ENCODE measurements at places on chromosomes 12 and 14.

GRCh38 chr14:31419179-31419966 lies 977 bp downstream of the HEATR5A start:
- no peak for DNase-seq

- no peak for DNase-seq
These were observed 1278.1 kb downstream of the AACS start for GRCh38 chr12:126343321-126343720.

GRCh38 chr14:102819747-102820330 lies 42.6 kb downstream of the TRAF3 start:
- DNase-seq, result no peak

GRCh38 chr12:95286713-95287112 lies 69.1 kb downstream of the VEZT start:
- DNase-seq, result no peak

DNA sequence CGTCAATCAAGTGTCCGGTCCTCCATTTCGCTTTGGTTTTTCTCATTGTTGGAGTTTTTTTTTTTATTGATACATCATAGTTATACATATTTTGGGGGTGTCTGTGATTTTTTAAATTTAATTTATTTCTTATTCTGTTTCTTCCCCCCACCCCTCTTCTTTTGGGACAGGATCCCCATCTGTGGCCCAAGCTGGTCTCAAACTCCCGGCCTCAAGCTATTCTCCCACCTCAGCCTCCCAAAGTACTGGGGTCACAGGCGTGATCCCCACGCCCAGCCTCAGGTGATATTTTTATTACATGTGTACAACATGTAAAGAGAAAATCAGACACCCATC lies 51.3 kb upstream of the ZFP36L1 start:
- DNase-seq, result no peak

DNA sequence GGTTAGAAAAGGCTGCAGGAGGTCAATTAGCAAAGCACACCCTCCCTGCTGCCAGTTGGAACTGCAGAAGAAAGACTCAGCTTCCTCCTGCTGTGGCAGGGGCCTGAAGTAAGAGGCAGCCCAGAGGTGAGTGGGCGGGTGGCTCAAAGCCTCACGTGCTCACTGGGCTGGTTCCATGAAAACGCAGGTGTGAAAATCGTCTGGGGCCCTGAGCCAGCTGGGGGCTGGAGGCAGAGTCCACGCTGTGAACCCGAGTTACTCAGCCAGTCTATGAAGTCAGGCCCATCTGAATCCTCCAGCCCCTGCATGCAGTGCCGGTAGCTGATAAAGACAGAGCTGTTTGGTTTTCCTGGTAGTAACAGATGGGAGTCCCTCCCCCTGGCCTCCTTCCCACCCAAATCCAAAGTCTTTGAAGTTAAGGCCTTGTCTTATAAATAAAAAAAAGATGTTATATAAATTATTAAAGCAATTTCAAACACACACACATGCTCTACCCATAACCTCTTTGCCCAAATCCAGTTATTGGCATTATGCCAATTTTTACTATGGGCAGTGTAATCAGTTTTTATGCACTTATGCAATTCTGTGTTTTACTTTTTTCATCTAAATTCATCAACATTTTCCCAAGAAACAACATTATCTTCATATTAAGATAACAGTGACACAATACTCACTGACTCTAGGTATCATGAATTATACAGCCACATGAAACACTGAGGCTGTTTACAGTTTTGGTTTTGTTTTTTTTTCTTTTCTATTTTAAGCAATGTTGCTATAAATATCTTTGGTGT lies 57.9 kb upstream of the PNMA1 start:
- no peak for DNase-seq

DNA sequence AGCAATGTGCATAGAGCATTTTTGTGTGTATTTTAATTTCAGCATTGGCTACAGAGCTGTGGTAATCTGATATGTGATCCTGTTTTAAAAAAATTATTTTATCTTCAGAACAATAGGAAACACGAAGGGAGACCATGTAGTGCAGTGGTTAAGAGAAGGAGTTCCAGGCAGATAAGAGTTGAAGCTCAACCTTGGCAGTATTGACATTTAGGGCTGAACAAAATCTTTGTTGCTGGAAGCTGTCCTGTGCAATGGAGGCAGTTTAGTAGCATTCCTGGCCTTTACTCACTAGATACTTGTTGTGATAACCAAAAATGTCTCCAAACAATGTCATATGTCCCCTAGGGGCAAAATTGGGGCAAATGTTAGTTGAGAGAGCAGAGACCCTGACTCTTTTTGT lies 59.2 kb downstream of the CHST11 start:
- DNase-seq, result no peak

- no peak for DNase-seq
These were observed 9.2 kb upstream of the PLBD1 start for GRCh38 chr12:14576896-14577295.

DNA sequence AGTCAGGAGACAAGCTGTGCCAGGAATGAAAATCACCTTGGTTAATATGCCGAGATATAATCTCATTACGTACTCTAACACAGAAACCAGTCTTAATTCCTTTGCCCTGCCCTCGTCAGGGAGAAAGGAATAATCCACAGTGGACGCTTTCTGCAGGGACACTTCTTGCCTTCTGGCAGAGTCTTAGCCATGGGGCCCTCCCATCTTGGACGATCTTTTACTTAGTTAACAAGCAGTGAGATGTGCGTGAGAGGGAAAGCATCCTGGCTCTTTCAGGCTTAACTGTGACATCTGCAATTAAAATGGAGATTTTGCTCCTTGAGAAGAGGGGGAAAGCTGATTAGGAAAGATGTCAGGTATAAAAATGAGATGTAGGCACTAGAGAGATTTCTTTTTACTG lies 246.4 kb downstream of the TMEM132C start:
- DNase-seq, result no peak

GRCh38 chr14:34450542-34450915 lies 11.5 kb downstream of the SPTSSA start:
- no peak for DNase-seq

DNA sequence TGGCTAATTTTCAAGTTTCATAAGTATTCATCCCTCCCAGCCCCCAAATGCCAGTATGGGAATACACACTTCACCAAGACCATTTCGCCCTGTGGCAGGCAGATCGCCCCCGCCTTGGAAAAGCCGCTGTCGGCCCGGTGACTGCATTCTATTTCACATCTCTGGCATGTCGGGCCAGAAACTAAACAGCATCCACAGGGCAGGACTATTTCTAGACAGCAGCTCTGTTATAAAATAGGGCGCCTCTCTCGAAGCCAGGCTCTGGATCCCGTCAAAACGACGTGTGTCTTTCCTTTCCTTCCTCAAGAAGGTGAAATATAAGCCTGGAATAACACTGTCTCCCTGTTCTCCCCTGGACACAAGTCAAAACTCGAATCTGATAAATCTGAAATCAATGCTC lies 56.8 kb downstream of the GSC start:
- no peak for DNase-seq

DNA sequence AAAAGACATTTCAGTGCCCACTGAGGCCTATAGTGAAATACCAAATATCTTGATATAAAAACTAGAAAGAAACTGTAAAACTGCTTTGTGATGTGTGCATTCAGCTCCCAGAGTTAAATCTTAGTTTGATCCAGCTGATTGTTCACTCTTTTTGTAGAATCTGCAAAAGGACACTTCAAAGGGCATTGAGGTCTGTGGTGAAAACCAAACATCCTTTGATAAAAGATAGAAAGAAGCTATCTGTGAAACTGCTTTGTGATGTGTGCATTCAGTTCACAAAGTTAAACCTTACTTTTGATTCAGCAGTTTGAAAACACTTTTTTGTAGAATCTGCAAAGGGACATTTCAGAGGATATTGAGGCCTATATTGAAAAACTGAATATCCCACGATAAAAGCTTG lies 290.7 kb upstream of the ALG10B start:
- no peak for DNase-seq

GRCh38 chr12:128753438-128753837 lies 70.3 kb downstream of the SLC15A4 start:
- no peak for DNase-seq

DNA sequence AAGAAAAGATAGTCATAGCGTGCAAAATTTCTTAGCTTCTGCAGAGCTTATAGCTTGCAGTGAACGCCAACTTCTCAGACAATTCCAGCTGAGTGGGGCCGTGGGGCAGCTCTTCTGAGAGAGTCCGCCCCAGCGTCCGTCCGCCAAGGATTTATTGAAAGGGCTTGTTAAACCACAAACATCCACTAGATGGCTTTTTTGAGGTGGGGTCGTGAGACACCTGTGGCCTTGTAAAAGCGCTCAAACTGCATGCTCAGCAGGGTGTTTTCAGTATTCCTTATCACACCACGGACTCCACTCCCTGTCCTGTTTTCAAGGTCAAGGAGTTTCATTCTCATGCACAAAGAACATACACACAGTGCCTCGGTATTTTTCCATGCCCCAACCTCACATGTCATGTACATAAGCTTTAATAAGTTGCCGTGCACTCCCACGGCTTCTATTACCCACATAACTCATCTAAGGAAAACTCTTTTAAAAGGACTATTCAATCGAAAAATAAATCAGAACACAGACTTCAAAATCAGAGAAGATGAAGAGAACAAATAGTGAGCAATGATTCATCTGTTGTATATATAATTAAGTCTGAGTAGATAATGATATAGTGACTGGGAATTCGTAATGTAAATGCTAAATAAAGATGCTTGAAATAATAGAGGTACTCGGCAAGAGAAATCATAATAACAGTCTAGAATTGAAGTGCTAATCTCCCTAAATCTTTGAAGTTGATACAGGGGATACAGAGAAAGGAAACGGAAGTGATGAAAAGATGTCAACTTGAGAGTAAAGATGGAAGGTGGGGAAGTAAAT lies 46.7 kb downstream of the WBP11 start:
- no peak for DNase-seq

- no peak for DNase-seq
These were observed 17.2 kb upstream of the MARK3 start for GRCh38 chr14:103367995-103368394.

GRCh38 chr14:67505254-67505653 lies 16.7 kb upstream of the TMEM229B start:
- DNase-seq, result no peak

- no peak for DNase-seq
These were observed 24.6 kb downstream of the NIN start for GRCh38 chr14:50806241-50806933.

DNA sequence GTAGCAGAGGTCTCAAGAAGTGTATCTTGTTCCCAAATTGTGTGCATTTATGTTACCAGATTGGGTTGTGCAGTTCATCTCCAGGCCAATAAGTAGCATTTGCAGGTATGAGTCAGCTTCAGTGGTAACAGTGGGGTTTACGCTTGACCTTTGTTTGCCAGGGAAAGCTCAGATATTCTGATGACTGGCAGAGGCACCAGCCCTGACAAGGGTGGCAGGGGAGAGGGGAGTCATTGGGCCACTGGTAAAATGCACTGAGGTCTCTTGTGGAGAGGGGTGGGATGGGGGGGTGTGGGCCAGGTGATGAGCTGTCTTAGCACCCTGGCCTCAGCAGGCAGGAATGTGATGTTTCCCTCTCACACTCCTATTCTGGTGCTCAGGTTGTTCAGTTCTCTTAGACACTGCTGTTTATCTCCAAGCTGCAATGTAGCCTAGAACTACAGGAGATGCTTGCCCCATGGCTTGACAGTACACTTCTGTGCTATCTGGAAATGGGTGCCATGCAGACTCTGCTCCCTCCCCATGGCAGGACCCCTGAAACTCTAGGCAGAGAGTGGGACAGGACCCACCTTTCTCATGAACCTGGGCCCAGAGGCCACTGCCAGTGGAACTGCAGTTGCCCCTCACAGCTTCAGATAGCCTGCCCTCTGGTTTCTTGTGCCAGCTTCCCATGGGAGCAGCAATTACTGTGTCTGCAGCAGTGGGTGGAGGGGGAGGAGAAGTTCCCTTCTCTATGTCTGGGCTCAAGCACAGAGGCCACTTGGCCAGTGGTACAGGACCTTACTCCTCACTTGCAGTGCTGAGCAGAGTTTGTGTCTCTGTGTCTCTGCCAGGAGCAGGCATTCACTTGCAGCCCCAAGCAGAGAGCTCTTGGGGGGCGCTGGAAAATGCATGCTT lies 31.9 kb downstream of the USP15 start:
- no peak for DNase-seq

DNA sequence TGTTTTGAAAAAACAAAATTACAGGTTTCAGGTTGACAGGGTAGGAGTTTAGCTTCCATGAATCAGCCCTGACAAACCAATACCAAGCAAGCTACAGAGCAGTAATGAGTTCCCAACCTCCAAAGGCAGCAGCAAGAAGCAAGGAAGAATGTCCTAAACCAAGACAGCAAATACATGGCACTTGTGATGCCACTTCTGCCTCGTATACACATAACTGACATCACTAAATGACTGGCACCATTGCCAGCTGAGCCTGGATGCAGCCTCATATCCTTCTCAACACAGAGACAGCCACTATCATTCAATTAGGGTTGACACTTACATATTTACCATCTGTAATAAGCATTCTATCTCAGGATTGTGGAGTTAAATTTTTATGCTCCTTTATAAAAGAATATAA lies 35.0 kb upstream of the MDM1 start:
- DNase-seq, result no peak

- DNase-seq, result no peak
These were observed 251.7 kb downstream of the EFCAB11 start for GRCh38 chr14:89702876-89703200.

- DNase-seq, result no peak
These were observed 2.0 kb downstream of the RAN start for GRCh38 chr12:130873825-130874224.

DNA sequence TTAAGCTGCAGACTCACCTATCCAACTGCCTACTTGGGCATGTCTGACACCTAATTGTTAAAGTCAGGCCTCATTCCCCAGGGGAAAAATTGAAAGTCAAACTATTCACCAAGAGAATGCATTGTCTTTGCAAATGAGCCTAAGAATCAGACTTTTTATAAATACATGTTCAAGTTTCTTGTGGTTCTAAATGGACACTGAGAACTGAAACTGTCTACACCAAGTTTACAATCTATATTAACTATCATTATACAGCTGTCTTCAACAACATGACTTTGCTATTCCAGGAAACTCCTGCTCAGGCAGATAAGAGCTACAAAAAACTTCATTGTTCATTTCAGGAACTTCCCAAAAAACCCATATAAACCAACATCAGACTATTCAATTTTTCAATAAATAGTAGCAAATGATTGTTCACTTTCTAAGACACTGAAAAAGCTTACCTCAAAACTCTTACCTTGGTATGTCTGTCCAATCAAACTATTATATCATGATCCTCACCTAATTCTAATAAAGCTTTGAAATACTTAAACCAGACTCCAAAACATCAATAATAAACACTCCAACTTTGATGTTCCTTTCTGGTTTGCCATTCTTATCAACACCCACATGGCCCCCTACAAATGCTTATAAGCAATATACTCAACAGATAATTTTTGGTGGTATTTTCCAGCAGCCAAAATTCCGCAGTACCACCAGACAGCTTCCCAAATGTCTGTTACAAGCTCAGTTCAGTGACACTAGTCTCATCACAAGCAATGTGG lies 24.2 kb downstream of the CDK17 start:
- DNase-seq, result no peak

All from GOT3 (cell line).